Neuronal stem cell (in vitro differentiated cells): ENCODE measurements at places on chromosomes 12 and 14.

DNA sequence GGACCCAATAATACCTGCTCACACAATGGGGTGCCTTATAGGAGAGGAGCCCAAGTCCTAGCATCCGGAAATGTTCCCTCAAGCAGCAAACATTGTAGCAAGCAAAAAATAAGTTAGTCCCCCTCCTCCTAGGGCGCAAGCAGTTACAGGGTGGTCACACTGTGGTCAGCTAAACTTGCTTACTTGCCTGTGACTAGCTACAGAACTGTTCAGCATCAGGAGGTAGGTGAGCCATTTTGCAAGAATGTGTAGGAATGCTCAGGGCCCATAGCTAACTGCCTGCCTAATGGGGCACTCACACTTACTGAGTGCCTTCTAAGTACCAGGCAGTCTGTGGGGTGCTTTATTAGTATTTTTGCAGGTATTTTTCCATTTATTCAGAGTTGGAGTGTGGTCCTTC, 154.6 kb upstream of the GRIN2B start:
- no peak for DNase-seq

DNA sequence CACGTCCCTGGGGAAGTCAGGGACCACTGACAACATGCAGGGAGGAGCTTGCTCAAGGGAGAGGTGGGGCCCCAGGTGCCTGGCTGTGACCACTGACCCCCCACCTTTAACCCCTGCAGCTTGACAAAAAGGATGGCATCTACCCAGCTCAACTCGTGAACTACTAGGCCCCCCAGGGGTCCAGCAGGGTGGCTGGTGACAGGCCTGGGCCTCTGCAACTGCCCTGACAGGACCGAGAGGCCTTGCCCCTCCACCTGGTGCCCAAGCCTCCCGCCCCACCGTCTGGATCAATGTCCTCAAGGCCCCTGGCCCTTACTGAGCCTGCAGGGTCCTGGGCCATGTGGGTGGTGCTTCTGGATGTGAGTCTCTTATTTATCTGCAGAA, 26.3 kb downstream of the HIP1R start:
- DNase-seq, result no peak

DNA sequence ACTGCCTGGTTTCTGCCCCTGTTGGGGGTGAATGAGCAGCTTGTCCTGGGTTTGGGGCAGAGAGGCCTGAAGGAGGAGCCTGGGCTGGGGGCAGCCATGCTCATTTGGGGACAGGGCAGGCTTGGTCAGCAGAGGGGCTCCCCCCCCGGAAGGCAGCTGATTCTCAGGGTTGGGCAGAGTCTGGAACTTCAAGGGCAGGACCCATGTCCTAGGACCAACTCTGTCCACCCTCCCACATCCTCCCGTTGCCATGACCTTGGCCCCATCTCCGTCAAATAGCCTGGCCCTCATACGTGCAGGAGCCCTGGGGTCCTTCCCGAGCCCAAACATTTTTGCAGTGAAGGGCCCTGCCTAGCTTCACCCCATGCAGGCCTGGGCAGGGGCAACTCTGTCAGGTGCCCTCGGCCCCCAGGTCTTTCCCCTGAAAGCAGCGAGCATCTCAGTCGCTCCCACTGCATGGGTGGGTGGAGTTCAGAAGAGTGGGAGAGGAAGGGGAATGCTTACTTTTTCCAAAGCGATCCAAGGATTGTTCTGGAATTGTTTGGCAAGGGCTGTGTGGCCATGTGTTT, 32.6 kb downstream of the TNFAIP2 start:
- DNase-seq, result no peak

- DNase-seq, result no peak
Measured at GRCh38 chr12:78181544-78182162, 351.0 kb downstream of the NAV3 start.
